ENCODE measurements at places on chromosomes 2 and 18.
A peak's percentile ranks its signal among the peaks of the same experiment; 100 is the strongest.

- DNase-seq, result peak; percentile 11
Measured at GRCh38 chr18:23967321-23968089, 47.0 kb upstream of the TTC39C start.

DNA sequence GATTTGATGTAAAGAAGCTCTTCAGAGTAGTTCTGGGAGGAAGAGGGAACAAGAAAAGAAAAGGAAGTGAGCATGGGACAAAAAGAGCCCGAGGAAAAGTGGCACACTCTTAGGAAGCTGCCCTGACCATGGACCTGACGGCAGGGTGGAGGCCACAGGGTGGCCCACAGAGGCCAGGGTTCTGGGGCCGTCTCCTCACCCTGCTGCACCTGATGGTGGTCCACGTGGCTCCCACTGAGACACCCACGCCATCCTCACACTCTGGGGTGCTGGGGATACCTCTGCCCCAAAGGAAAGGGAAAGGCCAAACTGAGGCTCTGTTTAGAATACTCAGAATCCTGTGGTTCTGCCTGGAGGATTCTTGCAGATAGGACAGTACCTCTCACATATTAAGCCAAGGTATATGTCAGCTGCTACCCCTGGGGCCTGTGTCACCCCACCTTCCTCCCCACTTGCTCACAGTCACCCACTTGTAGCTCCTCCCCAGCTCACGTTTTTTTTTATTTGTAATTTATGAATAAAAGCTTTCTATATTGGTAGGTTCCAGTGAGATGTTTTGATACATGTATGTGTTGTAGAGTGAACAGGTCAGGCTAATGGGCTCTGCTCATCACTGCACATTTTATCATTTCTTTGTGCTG lies 171.1 kb downstream of the LDLRAD4 start:
- DNase-seq, result no peak

- no peak for DNase-seq
Measured at GRCh38 chr2:216497382-216498069, 1.1 kb upstream of the RPL37A start.

DNA sequence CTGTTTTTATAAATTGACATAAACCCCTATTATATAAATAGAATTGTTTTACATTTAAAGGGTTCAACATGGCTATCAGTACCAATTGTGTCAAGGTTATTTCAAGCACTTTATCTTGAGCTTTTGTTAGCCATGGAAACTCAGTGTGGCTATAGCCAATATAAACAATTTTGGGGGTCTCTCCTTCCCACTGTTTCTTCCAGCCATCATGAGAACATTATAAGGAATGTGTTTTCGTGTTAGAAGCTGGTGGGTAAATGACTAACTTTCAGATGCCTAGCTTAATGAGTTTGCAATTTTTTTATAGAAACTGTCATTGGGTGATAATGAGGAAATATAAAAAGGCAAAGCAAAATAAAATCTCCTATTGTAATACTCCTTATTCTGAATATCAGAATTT lies 153.5 kb upstream of the FOSL2 start:
- DNase-seq, result no peak

GRCh38 chr2:85180322-85181133 lies 47.3 kb downstream of the TCF7L1 start:
- no peak for DNase-seq

DNA sequence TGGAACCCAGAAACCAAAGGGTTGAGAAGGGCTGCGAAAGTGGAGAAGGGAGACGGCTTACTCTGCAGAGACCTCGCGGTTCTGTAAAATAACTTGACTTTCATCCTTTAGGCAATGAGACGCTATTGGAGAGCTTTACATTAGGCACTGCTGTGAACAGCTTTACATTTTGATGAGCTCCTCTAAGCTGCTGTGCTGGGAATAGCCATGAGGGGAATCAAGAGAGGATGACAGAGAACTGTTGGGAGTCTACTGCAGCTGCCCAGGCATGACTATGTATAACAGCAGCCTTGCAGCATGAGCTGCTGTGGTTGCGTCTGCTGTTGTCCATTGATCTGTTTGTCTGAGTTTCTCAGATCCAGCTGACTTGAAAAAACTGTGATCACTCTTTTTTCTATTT lies 310.8 kb upstream of the MAP2 start:
- no peak for DNase-seq

DNA sequence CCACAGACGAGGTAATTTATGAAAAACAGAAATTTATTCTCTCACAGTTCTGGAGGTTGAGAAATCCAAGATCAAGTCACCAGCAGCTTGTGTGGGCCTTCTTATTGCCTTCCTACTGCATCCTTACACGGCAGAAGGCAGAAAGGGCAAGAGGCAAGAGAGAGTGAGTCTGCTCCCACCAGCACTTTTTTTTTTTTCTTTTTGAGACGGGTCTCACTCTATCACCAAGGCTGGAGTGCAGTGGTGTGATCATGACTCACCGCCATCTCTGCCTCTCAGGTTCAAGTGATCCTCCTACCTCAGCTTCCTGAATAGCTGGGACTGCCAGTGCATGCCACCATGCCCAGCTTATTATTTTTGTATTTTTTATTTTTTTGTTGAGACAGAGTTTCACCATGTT lies 78.5 kb upstream of the HK2 start:
- no peak for DNase-seq

- DNase-seq, result no peak
Measured at GRCh38 chr2:17010104-17010503, 344.5 kb upstream of the CYRIA start.

DNA sequence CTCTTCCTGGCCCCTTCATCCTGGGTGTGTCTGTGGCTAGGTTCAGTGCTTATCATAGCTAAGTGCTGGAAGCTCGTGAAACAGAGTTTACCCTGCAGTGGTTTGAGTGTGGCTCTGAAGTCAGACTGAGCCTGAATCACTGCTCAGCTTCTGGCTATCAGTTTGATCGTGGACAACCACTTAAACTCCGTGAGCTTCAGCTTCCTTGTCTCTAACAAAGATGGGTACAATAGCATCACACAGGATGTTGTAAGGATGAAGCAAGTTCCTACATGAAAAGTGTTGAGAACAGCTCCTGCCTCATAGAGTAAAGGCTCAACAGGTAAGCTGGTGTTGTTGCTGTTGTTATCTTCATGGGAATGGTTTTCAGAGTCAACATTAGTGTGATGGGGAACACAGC lies 210.3 kb downstream of the CLIP4 start:
- DNase-seq, result no peak

DNA sequence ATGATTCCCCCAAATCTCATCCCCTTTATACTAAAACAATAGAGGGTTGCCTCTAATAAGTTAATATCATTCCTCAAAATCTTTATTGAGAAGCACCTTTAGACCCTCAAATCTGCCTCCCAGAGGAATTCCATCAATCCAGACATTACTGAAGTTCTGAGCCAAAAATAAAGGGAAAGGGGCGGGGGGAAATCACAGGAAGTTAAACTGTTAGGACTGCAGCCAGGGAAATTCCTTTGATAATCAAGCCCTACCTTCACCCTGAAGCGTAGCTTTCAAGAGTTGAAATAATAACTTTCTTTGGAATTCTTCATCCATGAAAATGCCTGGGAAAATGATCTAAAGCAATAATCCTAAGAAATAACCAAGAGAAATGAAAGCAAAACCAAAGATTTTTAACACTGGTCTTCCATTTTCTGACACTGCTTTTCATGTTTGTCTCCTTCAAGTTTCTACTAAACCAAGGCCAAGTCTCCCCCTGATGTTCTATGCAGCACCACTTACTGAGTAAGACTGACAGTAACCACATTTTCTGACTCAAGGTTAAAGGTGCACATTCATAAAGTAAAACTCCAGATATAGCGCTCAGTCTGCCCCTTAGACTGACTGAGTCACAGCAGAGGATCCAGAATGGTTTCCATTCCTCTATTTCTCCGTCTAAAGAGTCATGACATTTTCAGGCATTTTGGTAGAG lies 78.2 kb downstream of the TCF4 start:
- DNase-seq, result peak; percentile 77

- no peak for DNase-seq
Measured at GRCh38 chr2:226766352-226767055, 33.1 kb downstream of the IRS1 start.

- no peak for DNase-seq
Measured at GRCh38 chr2:96954011-96954846, 32.2 kb downstream of the FAM178B start.

GRCh38 chr2:128622371-128622770 lies 303.7 kb upstream of the HS6ST1 start:
- no peak for DNase-seq

DNA sequence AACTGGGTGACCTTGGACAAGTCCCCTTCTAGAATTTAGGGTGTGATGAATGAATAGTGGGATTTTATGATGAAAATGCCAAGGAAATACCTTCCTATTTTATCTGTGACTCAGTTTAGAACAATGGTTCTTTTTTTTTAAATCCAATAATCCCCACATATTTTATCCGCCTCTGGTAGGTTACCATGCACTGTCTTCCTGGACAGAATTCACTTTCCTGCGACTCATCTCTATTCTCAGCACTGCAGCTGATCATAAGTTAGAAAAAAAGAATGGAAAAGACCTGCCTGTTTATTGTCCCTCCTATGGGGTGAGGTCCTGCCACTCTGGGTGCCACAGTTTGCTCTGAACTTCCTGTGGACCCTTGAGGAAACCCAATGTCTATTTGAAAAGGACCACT lies 73.1 kb downstream of the IRS1 start:
- DNase-seq, result no peak

DNA sequence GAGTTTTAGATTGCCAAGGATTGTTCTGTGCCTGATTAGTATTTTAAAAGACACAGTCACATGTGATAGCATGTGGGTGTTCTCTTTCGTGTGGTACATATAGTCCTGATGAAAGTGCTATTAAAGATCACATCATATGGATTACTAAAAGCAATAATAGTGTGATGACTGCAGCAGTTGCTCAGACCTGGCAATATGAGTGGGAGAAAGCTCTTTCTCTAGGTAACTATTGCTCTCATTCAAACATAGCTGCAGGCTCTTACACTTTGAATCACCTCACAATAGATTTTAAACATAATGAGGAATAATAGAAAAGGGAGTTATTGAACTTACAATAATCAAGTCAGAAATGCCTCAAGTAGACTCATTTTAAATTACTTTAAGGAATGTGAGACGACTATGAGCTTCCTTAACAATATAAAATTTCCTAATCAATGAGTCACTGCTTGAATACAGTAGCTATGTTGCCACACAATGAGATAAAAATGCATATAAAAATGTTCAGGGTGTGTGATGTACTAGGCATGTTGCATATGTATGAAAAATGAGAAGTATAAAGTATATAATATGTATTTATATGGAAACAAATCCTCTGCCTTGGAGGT lies 452.1 kb downstream of the TMX3 start:
- DNase-seq, result no peak

DNA sequence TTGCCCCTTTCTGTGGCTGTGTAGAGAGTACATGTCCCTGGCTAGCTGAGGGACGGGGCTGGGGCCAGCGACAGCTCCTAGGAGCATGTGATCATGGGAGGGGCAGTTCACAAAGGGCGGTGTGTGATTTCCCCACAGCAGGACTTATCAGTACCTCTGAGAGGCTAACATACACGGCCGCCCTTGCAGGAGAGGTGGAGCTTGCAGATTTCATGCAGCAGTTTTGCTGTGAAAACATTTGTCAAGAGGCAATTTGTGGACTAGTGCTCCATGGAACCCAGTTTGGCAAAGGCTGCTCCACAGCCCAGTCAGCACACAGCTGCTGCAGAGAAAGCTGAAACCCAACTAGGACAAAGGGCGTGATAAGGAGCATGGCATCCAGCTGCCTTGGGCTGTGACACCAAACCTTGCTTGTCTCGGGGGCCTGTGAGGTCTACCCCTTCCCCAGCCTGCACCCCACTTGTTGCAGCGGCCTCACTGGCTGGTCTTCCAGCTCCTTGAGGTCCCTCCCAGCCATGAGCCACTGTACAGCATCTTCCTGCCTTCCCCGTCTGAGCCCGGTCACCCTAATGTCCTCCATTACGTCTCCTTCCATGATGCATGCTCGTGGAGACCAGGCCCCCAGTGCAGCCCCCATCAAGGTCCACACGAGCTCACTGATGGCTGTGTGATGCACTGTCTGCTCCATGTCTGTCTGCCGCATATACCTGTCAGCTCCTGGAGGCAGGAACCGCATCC lies 121.4 kb upstream of the HDAC4 start:
- DNase-seq, result no peak

DNA sequence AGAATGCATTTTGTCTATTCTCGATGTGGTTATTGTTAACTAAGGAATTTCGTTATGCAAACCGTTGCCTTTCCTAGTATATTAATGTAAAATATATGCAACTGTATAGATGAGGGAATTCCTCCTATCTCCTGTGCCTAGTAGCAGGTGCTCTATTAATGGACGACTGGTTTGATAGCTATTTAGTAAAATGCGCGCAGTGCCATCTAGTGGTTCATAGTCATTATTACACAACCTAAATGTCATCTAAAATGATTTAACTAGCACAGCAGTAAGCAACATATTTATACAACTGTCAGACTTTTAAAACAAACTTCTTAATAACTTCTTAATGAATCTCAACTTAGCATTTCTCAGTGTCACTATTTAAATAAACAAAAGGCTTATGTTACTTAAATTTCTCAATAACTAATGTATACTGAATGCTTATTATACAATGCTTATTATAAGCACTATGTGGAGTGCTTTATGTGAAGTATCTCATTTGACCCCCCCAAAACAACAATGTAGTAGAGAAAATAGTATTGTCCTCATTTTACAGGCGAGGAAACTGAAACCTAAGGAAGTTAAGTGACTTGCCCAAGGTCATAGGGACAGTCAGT lies 77.9 kb downstream of the DTNA start:
- DNase-seq, result peak; percentile 71

All from NAMALWA (cell line).